ENCODE measurements at places on chromosomes 5 and 9.

GRCh38 chr9:13823026-13823425 lies 490.9 kb downstream of the NFIB start:
- DNase-seq, result no peak

DNA sequence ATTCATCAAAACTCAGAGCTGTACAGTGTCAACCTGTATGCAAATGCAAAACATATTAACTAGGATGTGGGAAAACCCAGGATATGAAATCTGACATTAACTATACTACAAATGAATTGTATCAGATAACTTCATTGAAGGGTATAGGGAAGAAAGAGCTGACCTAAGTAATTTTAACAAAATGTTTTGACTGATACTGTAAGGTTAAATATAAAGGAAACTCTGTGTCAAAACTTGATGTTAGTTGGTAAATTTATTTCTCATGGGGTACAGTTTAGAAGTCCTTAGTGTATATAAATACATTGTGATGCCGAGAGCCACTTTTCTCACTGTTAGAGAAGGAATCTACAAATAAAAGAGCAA lies 78.1 kb upstream of the VCAN start:
- DNase-seq, result no peak

DNA sequence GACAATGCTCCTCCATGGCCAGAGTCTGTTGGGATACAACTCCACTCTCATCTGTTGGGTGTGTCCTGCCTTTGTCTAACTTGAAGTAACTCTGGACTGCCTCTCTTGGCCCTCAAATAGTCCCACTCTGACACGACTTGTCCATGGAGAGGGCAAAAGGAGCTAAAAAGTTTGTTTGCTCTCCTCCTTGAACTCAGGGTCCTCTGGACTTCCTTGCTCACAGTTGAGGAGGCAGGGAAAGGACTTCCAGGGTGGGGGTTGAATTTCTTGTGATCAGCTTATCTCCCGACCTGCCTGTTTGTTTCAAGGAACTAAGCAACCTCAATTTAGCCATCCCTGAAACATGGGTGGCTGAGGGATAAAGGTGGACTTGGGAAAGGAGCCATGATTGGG lies 11.7 kb downstream of the DNAJB5 start:
- no peak for DNase-seq

DNA sequence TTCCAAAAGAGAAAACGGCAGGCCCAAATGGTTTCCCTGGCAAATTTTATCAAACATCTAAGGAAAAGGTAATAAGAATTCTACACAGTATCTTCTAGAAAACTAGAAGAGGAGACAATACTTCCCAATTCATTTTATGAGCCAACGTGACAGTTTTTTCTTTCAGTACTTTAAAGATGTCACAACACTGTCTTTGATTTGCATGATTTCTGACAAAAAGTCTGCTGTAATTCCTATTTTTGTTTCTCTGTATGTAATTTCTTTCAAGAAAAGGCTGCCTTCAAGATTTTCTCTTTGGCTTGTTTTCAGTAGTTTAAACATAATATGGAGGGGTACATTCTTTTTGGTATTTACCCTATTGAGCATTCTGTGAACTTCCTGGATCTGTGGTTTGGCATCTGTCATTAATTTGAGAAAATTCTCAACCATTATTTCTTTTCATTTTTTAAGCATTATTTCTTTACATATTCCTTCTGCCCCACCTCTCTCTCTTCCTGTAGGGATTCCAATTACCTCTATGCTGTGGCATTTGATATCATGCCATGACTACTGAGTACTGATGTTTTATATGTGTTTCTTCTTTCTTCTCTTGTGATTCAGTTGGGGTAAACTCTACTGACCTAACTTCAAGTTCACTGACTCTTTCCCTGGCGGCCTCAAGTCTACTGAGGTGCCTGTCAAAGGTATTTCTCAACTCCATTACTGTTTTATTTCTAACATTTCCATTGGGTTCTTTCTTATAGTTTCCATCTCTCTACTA lies 32.2 kb downstream of the ANKS6 start:
- no peak for DNase-seq

GRCh38 chr5:75380099-75380498 lies 43.1 kb downstream of the HMGCR start:
- DNase-seq, result no peak

DNA sequence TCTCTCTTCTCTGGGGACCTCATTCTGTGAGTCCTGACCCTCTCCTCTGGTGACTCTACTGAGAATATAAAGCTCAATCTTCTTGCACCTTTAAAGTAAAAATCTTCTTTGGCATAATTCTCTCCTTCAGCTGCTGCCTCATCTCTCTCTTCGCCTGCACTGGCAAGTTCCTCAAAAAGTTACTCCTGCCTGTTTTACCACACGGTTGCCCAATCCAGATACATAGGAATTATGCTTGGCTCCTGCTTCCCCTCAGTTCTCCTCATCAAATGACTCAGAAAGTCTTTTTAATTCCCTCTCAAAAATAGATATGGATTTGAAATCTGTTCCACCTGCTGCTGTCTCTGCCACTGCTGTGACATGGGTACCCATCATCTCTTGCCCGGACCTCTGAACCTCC lies 14.4 kb upstream of the HRCT1 start:
- DNase-seq, result no peak

- DNase-seq, result no peak
Measured at GRCh38 chr9:80602291-80602690, 1030.5 kb downstream of the TLE4 start.

DNA sequence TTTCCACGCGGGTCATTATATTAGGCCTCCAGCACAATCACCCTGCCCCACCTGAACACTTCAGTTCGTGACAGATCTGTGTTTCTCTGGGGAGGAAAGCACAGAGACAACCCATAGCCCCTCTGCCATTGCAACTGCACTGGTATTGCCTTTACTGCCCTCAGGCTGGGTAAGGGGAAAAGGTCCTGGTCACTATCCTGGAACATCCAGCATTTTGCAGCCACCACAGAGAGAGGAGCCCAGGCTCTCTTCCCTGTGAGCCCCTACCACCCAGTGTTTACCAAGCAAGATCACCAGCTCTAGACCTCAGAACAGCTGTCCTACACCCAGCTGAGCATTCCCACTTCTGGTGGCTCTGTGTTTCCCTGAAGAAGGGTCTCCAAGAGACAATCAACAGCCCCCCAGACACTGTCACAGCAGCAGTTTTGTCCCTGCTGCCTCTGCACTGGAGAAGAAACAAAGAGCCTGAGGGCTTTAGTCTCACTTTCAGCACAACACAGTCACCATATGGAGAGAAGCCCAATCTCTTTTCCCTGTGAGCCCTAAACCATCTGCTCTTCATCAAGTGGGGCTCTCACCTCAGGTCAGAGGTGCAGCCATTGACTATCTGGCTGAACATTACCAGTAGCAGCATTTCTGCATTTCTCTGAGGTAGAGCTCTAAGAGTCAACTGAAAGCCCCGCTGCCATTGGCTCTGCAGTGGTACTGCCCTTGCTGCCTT lies 655.2 kb upstream of the FAM174A start:
- DNase-seq, result no peak

- peak; percentile 97 for DNase-seq
Measured at GRCh38 chr9:128683340-128684064, 5.5 kb upstream of the SET start.

- peak; percentile 22 for DNase-seq
Measured at GRCh38 chr5:175230299-175230698, 213.7 kb downstream of the DRD1 start.

GRCh38 chr5:140556438-140556837 lies 835 bp downstream of the SRA1 start:
- no peak for DNase-seq

DNA sequence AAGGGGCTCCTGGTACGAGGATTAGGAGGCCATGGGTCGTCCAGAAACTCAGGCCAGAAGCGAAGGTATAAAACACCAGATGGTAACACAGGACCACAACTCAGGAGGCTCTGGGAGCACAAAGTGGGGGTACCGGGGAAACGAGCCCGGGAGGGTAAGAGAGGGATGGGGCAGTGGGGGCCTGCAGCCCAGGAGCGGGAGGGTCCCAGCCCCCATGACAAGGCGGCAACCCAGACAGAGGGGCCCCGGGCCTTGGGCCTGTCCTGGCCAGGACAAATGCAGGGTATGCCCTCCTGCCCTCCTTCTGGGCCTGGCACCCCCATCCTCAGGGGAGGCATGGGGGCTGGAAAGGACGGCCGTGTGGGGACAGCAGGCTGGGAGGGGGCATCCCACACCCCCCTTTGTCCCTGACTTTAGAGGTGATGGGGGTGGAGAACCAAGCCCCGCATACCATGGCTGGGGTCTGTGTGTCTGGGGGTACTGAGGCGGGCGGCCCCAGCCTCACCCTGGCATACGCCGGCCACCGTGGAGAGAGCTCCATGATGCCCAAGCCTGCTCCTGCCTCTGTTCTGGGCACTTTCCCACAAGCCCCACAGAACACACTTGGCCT lies 47.0 kb upstream of the EXOC3 start:
- no peak for DNase-seq

GRCh38 chr5:168852329-168852728 lies 273.2 kb upstream of the PANK3 start:
- DNase-seq, result no peak

DNA sequence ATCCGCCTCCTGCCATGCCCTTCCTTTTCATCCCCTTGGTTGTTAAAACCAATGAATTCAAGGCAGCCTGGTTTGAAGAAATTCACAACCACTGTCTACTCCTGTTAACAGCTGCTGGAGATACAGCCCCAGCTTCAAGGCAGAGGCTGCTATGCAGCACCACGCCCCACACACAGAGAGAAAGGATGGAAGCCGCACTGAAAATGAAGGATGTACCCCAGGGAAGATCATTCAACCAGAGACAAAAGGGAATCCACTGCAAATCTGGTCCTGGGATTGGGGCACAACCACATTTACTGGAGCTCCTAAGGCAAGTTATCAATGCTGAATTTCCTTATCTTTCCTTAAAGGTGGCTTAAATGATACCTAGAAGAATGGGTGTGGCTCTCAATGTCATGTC lies 58.7 kb downstream of the DPYSL3 start:
- no peak for DNase-seq

GRCh38 chr5:142935014-142935413 lies 164.8 kb downstream of the ARHGAP26 start:
- no peak for DNase-seq

- no peak for DNase-seq
Measured at GRCh38 chr5:60207040-60207439, 313.5 kb upstream of the PDE4D start.

DNA sequence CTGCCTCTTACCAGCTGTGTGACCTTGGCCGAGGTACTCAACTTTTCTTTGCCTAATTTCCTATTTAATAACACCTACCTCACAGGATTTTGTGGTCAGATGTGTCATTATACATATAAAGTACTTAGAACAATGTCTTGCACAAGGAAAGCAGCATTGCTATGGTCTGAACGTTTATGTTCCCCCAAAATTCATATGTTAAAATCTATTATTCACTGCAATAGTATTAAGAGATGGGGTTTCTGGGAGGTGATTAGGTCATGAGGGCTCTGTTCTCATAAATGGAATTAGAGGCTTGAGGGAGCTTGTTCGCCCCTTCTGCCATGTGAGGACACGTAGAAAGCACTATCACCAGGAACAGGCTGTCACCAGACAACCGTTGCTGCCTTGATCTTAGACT lies 10.9 kb upstream of the RNF145 start:
- DNase-seq, result no peak

- no peak for DNase-seq
Measured at GRCh38 chr5:59104400-59105127, 521.7 kb downstream of the RAB3C start.

DNA sequence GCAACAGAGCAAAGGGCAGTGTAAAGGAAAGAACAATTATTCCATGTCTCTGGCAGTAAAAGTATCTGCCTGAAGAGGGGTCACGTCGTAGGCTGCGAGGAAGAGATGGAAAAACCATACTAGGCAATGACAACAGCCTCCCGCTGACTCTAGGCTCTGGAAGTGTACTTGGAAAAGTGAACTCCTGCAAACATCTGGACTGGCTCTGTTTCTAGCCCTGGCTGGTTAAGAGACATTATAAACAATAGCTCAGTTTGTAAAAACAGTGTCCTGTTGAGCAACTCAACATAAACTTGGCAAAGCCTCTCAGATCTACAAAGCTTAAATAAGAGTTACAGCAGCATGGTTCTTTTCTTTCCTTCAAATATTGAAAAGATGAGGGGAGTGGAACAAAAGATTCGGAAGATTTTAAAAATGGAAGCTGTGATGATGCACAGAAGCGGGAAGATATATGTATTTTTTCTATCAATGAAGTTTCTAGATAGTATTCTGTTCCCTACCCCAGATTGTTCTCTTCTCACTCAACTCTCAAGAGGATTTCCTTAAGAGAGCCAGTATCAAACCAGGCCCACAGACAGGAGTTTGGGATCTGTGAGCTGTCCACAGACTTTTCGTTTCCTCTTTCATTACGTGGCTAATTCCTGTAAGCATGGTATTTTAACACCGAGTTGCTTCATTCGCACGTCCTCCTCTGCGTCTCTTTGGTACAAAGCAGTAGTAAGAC lies 79.4 kb downstream of the SPTLC1 start:
- no peak for DNase-seq

- DNase-seq, result peak; percentile 59
Measured at GRCh38 chr5:61328791-61329549, 3.1 kb upstream of the ZSWIM6 start.

DNA sequence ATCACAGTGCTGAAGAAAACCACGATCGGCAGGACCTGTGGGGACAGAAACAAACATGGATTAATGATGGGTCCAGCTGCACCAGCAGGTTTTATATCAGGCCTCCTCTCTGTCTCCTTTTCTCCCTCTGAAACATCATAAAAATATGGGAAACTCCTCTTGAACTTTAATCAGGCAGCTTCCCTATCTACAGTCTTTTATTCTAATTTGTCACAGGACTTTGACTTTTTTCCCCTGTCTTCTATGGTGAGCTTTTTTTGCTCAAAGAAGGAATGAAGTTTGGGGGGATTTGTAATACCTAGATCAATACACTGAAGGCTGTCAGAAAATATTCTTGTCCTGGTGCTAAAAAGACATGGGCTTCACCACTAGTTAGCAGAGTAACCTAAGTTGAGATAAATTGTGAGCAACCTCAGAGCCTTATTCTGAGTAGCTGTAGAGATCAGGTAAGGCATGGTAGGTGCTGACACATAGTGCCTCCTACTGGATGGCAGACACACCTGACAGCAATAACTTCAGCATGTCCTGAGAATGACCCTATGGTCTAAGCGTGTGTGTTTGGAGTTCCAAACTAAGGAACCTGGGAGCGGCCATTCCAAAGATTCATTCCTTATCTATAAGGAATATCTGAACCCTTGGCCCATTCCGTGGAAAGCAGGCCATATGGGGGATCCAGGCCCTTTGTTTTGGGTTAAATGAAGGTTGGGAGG lies 46.2 kb downstream of the SLC28A3 start:
- peak; percentile 68 for DNase-seq

- no peak for DNase-seq
Measured at GRCh38 chr9:90872835-90873294, 71.2 kb downstream of the SYK start.

GRCh38 chr5:81779125-81779915 lies 28.4 kb upstream of the SSBP2 start:
- DNase-seq, result no peak

DNA sequence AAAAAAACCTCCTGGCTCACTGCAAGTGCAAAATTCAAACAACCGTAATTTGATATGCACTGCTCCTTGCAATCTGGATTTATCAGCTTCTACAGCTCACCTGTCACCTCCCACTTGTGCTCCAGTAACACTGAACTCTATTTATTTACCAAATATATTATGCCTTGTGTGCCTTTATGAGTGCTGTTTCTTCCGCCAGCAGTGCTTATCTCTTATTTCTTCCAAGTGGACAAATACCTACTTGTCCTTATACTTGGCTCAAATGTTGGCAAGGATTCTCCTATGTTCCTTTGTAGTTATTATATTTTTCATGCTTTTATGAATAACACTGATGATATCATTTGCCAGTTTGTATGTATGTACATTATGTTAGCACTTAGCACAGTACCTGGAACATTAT lies 145.7 kb upstream of the ARRDC3 start:
- no peak for DNase-seq

Data from endodermal cell (in vitro differentiated cells).